ENCODE measurements at places on chromosomes 12 and 14.
A peak's percentile ranks its signal among the peaks of the same experiment; 100 is the strongest.

DNA sequence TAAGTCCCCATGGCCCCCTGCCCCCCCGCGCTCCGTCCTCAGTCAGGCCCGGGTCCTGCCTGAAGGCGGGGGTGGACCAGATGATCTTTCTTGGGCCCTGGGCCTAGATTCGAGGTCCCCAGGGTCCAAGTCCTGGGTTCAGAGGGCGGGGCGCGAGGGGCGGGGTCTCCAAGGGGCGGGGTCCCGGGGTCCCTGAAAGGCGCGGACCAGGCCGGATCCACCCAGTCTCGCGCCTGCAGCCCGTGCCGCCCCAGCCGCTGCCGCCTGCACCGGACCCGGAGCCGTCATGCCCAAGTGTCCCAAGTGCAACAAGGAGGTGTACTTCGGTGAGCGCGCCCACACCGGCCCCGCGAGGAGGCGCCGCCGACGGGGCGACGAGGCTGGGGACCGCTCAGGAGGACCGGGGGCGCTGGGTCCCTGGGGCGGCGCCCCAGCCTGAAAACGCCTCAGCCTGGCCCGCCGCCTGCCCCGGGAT is 325 bp downstream of the CRIP1 start:
- no peaks in the 10 kb centered on the region for H3K27me3 ChIP-seq
- no peaks in the 10 kb centered on the region for H3K36me3 ChIP-seq
- H3K4me3 ChIP-seq, result peak overlapping the region; percentile 82
- DNase-seq, result no peak

- H3K27ac ChIP-seq, result peak overlapping the region; percentile 2
- no peaks in the 10 kb centered on the region for H3K36me3 ChIP-seq
- no peak overlapping the region for H3K4me3 ChIP-seq
- H3K4me1 ChIP-seq, result peaks cover 33% of the 10 kb centered on the region
- peak; percentile 87 for DNase-seq
Measured at GRCh38 chr14:100645196-100645981, 58.2 kb upstream of the BEGAIN start.

GRCh38 chr12:6279631-6280030 is 30.9 kb upstream of the PLEKHG6 start:
- no peak for DNase-seq
- no peaks in the 10 kb centered on the region for H3K36me3 ChIP-seq
- H3K27me3 ChIP-seq, result no peaks in the 10 kb centered on the region
- H3K4me1 ChIP-seq, result peaks cover 4% of the 10 kb centered on the region
- no peak overlapping the region for H3K27ac ChIP-seq

DNA sequence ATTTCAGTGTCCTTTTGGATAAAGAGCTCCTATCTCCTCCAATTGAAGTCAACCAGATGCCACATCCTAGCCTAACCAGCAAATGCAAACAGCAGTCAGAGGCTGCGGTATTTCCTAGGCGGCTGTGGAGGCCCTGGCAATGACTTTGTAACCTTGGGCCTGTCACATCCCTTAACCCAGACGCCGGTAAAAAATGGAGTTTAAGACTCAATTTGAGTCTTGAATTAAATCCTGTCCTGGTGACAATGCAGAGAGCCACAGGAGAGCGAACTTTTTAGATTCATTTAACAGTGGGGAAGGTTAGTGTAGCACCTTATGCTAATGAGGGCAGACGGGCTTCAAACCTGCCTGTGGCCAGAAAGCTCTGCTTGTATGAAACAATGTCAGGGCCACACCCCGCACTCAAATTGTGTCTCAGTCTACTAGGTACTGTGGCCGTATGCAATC is 1.3 kb downstream of the C12orf75 start:
- H3K27ac ChIP-seq, result peak overlapping the region; percentile 34
- no peaks in the 10 kb centered on the region for H3K36me3 ChIP-seq
- H3K27me3 ChIP-seq, result no peaks in the 10 kb centered on the region
- peak overlapping the region; percentile 33 for H3K4me3 ChIP-seq

GRCh38 chr14:41461380-41461779 is 145.3 kb upstream of the LRFN5 start:
- no peak overlapping the region for H3K4me3 ChIP-seq
- H3K36me3 ChIP-seq, result no peaks in the 10 kb centered on the region
- H3K4me1 ChIP-seq, result no peaks in the 10 kb centered on the region

- H3K27ac ChIP-seq, result no peak overlapping the region
- no peaks in the 10 kb centered on the region for H3K27me3 ChIP-seq
- H3K4me3 ChIP-seq, result no peak overlapping the region
- no peak for DNase-seq
- H3K4me1 ChIP-seq, result no peaks in the 10 kb centered on the region
Measured at GRCh38 chr14:106309423-106309822, 783.0 kb downstream of the TMEM121 start.

- peaks cover 6% of the 10 kb centered on the region for H3K4me1 ChIP-seq
- no peaks in the 10 kb centered on the region for H3K27me3 ChIP-seq
- no peak for DNase-seq
- H3K36me3 ChIP-seq, result no peaks in the 10 kb centered on the region
Measured at GRCh38 chr12:122942637-122943036, 23.6 kb downstream of the ABCB9 start.

- no peak overlapping the region for H3K4me3 ChIP-seq
- H3K27me3 ChIP-seq, result no peaks in the 10 kb centered on the region
- no peaks in the 10 kb centered on the region for H3K4me1 ChIP-seq
- no peaks in the 10 kb centered on the region for H3K36me3 ChIP-seq
Measured at GRCh38 chr12:121376754-121377697, 22.9 kb upstream of the RNF34 start.

- no peaks in the 10 kb centered on the region for H3K36me3 ChIP-seq
- no peak overlapping the region for H3K27ac ChIP-seq
- no peak overlapping the region for H3K4me3 ChIP-seq
- peaks cover 5% of the 10 kb centered on the region for H3K4me1 ChIP-seq
Measured at GRCh38 chr12:64566122-64566521, 44.2 kb upstream of the RASSF3 start.

DNA sequence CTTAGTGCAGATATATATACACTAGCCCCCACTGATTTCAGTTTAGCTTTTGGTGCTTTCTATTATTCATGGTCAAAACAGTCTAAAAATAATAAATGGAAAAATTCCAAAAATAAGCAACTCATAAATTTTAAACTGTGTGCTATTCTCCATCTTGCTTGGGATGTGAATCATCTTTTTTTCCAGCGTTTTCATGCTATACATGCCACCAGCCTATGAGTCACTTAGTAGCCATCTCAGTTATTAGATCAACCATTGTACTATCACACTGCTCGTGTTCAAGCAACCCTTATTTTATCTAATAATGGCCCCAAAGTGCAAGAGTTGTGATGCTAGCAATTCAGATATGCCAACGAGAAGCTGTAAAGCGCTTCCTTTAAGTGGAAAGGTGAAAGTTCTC is 73.9 kb upstream of the KRR1 start:
- H3K27me3 ChIP-seq, result no peaks in the 10 kb centered on the region
- no peaks in the 10 kb centered on the region for H3K4me1 ChIP-seq
- no peak for DNase-seq

DNA sequence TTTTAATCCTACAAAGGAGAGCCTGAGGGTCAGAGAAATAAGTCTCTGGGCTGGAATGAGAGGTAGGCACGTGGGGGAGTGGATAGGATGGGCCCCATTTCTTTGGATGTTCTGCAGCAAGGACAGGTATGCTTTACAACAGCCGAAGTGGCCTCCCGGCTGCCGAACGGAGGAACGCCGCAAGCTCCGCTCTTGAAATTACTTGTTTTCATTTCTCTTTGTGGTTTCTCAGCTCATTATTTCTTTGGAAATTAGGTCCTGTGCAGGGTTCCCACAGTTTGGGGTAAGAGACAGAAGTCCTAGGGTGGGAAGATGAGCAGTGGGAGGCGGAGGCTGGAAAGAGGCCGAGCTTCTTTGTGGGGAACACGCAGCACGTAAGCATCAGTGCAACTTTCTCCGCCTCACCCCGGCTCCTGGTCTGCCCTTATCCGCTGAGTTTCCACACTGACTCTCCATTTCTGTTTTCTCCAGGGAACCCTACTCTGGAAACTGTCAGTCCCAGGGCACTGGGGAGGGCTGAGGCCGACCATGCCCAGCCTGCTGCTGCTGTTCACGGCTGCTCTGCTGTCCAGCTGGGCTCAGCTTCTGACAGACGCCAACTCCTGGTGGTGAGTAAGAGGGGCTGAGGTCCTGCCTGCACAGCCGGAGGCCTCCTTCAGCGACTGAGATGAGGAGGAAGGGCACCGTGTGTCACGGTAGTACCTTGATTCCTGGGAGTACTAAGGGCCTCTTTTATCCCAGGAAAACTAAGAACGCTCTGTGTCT is 2.0 kb downstream of the WNT5B start:
- peak overlapping the region; percentile 45 for H3K4me3 ChIP-seq
- peaks cover 23% of the 10 kb centered on the region for H3K27me3 ChIP-seq
- no peak overlapping the region for H3K27ac ChIP-seq
- no peak for DNase-seq
- H3K4me1 ChIP-seq, result no peaks in the 10 kb centered on the region

DNA sequence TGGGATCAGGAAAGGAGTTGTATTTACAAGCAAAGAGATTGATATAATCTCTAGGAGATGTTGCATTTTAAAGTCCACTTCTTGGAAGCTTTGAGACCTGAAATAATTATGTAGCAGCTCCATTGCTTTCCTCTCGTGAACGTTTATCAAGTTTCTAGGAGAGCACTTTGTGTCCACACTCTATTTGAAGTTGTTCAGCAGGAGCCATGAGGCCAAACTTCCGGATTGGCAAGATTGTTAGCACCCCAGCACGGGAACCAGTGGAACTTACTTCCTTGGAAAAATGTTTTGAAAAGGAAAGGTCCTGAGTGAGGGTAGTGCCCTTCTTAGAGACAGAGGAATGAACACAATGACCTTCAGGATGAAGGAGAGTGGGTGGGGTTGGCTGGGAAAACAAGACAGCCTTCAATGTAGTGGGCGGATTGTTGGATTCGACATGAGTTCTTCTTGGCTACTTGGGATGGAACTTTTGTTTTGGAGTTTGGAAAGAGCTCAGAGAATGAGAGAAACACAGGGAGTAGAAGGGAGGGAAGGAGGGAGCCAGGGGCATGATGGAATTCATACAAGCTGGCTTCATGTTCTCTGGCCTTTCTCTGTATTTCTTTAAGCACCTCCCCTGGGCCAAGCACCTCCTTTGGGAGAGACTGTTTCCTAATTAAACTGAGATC is 23.8 kb upstream of the CISTR start:
- no peaks in the 10 kb centered on the region for H3K27me3 ChIP-seq
- H3K4me1 ChIP-seq, result no peaks in the 10 kb centered on the region
- H3K36me3 ChIP-seq, result no peaks in the 10 kb centered on the region
- no peak overlapping the region for H3K27ac ChIP-seq

- H3K4me3 ChIP-seq, result no peak overlapping the region
- H3K36me3 ChIP-seq, result no peaks in the 10 kb centered on the region
- no peak for DNase-seq
- no peaks in the 10 kb centered on the region for H3K27me3 ChIP-seq
- no peak overlapping the region for H3K27ac ChIP-seq
Measured at GRCh38 chr12:33248364-33248763, 191.3 kb downstream of the SYT10 start.

DNA sequence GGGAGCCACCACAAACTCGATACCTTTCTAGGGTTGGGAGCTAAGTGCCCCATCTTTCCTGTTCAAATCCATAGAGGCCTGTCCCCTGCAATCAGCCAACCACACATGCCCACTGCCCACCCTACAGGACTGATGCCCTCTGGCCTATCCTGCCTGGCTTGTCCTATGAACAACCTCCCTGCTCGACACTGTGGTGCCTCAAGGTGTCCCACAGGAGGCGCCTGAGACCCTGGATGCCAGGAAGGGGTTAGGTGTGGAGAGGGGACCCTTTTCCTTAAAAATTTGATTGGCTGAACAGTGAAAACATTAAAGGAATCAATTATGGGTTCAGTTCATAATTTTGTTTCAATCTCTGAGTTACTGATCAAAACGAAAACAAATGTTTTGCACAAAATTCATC is 97.3 kb upstream of the FZD10 start:
- no peak overlapping the region for H3K27ac ChIP-seq
- no peak overlapping the region for H3K4me3 ChIP-seq
- H3K36me3 ChIP-seq, result no peaks in the 10 kb centered on the region
- no peaks in the 10 kb centered on the region for H3K27me3 ChIP-seq
- H3K4me1 ChIP-seq, result no peaks in the 10 kb centered on the region
- DNase-seq, result no peak

- peaks cover 27% of the 10 kb centered on the region for H3K4me1 ChIP-seq
- peak overlapping the region; percentile 73 for H3K27ac ChIP-seq
- H3K27me3 ChIP-seq, result no peaks in the 10 kb centered on the region
Measured at GRCh38 chr12:3727354-3727753, 25.6 kb downstream of the CRACR2A start.

DNA sequence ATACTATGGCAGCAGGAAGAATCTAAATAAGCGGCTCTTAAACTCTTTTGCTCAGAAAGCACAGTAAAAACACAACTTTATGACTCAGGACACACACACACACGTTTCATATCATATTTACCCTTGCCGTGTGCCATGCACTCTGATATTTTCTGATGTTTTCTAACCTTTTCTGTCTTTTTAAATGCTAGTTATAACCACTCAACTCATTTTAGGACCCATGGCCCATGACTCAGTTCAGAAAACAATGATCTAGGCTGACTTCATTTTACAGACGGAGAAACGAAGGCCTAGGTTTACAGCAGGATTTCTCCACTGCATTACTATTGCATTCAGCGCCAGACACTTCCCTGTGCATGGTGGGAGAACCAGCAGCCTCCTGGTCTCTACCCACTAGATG is 9.1 kb downstream of the VWF start:
- H3K4me1 ChIP-seq, result no peaks in the 10 kb centered on the region
- DNase-seq, result no peak
- H3K4me3 ChIP-seq, result no peak overlapping the region
- no peak overlapping the region for H3K27ac ChIP-seq

DNA sequence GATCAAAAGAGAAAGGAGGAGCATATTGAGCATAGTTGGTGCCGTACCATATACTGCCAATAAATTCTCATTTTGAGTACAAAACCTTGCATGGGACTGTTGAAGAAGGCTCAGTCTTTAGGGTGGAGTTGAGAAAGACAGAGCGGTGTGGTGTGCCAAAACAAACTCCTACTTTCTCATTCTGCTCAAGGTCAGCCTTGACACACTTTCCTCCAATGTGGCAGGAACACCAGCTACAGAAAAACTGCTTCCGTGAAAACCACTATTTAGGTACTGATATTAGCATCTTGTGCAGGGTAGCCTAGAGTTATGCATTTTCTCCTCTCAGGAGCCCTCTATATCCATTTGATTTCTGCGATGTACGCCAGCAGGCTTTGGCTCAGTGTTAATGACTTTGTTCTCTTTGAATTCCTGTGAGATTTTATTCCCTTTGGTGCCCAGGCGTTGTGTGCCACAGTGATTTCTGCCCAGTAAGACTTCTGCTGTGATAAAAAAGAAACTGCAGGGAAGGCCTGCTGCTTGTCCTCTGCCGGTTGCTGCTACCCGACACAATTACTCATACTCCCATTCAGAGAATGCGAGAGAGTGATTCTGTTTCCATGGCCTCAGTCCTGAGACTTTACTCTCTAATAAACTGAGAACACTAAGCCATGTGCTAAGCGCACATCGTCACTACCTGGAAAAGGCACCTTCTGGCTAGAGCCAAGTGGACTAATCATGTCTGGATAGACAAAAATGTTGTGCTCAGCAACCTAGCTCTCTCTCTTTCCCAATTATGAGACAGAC is 88.3 kb upstream of the MDM1 start:
- DNase-seq, result no peak
- H3K4me3 ChIP-seq, result no peak overlapping the region
- no peaks in the 10 kb centered on the region for H3K27me3 ChIP-seq
- H3K36me3 ChIP-seq, result no peaks in the 10 kb centered on the region
- H3K27ac ChIP-seq, result no peak overlapping the region

- H3K27me3 ChIP-seq, result no peaks in the 10 kb centered on the region
- H3K4me3 ChIP-seq, result no peak overlapping the region
- H3K27ac ChIP-seq, result no peak overlapping the region
- no peaks in the 10 kb centered on the region for H3K36me3 ChIP-seq
- DNase-seq, result no peak
- no peaks in the 10 kb centered on the region for H3K4me1 ChIP-seq
Measured at GRCh38 chr12:12511895-12512711, 50.6 kb downstream of the DUSP16 start.

GRCh38 chr12:11732715-11733114 is 83.2 kb downstream of the ETV6 start:
- no peak overlapping the region for H3K4me3 ChIP-seq
- H3K4me1 ChIP-seq, result peaks cover 51% of the 10 kb centered on the region
- no peak for DNase-seq
